ELF-1 (cell line): ENCODE measurements at places on chromosomes 6 and 20.

- no peak for DNase-seq
These were observed 24.3 kb downstream of the NTSR1 start for GRCh38 chr20:62732842-62733525.

GRCh38 chr6:72720464-72720863 is 98.6 kb downstream of the KCNQ5 start:
- no peak for DNase-seq

DNA sequence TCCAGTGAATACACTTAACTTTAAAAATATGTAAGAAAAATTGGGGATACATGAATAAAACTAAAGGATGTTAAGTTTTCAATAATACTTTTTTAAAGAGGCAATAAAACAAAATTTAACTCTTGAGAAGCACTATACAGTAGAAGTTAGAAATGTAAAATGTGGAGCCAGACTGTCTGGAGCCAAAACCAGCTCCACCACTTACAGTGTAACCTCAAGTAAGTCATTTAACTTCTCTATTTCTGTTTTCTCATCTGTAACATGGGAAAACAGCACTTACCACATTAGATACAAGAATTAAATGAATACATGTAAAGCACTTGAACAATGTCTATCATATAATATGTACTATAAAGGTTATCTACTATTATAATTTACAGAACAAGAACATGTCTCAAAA is 6.7 kb downstream of the ATG5 start:
- DNase-seq, result no peak

DNA sequence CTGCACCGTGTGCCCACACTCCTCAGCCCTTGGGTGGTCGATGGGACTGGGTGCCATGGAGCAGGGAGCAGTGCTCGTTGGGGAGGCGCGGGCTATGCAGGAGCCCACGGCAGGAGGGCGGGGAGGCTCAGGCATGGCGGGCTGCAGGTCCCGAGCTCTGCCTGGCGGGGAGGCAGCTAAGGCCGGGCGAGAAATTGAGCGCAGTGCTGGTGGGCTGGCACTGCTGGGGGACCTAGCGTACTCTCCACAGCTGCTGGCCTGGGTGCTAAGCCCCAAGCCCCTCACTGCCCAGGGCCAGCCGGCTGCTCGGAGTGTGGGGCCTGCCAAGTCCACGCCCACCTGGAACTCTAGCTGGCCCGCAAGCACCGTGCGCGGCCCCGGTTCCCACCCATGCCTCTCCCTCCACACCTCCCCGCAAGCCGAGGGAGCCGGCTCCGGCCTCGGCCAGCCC is 55.9 kb upstream of the ECI2 start:
- no peak for DNase-seq

- peak; percentile 63 for DNase-seq
These were observed 22.4 kb downstream of the MMP24 start for GRCh38 chr20:35248641-35249475.

GRCh38 chr6:12866422-12867029 is 150.0 kb downstream of the PHACTR1 start:
- no peak for DNase-seq

- DNase-seq, result no peak
These were observed 7.8 kb downstream of the RBCK1 start for GRCh38 chr20:415820-416322.

GRCh38 chr6:2061880-2062279 is 183.5 kb downstream of the GMDS start:
- no peak for DNase-seq

GRCh38 chr6:83371423-83371822 is 59.4 kb downstream of the ME1 start:
- no peak for DNase-seq

GRCh38 chr6:39756582-39756981 is 31.4 kb upstream of the KIF6 start:
- no peak for DNase-seq

DNA sequence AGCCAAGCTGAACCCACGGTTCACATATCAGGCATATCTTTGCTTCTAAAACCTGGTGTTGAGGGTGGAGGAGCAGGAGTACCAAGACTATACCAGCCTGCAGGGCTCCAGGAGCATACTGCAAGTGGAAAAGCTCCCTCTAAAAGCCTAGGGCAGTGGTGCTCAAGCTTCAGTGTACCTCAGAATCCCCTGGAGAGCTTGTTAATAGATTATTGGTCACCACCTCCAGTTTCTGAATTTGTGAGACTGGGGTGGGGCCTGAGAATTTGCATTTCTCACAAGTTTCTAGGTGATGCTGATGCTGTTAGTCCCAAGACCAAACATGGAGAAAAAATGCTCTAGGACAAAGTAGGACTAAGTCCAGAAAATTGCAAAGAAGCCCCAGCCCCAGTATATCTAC is 65.4 kb downstream of the FILIP1 start:
- no peak for DNase-seq

DNA sequence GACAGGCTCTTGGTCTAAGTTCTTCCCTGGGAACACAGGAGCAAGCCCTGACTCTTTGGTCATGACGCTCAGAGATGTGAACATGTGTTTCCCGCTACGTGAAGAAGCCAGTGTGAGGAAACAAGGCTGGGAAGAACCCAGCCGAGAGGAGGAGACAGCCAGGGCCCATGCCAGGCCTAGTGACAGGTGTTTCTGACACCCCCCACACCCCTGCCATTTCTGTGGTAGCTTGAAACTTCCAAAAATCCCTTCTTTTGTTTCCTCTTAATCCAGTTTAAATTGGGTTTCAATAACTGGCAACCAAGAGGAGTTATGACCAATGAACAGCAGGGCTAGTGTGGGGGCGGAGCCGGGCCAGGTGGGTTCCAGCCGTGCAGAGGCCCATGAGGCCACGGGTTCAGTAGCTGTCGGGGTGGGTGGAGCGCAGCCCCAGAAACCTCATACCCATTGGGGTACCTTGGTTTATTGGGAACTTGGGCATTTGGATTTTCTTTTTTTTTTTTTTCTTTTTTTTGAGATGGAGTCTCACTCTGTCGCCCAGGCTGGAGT is 33.5 kb downstream of the WRNIP1 start:
- no peak for DNase-seq

GRCh38 chr20:63498960-63499337 is at the start of gene EEF1A2:
Gene EEF1A2, minus strand, starts transcription at chr20:63499083. Its CDS starts 1,320 bp downstream, at chr20:63497763.
- DNase-seq, result no peak

DNA sequence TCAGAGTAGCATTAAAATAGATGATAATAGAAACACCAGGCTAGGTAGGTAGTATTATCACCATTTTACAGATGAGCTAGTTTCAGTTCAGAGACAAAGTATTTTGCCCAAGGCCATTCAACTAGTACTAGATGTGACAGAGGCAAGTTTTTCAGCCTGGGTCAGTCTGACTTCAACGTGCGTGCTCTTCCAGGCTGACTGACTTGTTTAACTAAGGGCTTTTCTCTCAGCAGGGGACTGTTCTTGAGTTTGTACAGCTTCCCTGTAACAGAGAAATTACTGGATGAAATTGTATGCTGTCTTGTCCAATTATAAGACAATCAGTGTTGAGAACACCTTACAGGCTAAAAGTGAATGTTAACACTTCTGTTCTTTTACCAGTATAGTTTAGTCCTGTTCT is 333.5 kb upstream of the MAN1A1 start:
- peak; percentile 52 for DNase-seq

DNA sequence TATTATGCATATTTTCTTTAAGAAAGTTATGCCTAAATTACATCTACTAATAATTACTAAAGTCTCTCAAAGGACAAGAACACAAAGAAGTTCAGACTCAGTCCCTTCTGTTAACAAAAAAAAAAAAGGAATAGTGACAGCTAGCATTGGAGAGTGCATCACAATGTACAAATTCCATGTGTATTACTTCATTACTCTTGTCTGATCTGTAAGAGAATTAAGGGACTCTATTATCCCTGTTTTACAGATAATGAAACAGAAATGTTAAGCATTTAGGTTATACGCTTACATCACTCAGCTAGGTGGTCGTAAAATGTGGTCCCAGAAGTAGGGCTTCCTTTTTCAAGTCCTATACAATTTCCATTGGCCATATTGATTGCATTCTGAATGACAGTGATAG is 17.2 kb upstream of the VNN1 start:
- DNase-seq, result no peak

DNA sequence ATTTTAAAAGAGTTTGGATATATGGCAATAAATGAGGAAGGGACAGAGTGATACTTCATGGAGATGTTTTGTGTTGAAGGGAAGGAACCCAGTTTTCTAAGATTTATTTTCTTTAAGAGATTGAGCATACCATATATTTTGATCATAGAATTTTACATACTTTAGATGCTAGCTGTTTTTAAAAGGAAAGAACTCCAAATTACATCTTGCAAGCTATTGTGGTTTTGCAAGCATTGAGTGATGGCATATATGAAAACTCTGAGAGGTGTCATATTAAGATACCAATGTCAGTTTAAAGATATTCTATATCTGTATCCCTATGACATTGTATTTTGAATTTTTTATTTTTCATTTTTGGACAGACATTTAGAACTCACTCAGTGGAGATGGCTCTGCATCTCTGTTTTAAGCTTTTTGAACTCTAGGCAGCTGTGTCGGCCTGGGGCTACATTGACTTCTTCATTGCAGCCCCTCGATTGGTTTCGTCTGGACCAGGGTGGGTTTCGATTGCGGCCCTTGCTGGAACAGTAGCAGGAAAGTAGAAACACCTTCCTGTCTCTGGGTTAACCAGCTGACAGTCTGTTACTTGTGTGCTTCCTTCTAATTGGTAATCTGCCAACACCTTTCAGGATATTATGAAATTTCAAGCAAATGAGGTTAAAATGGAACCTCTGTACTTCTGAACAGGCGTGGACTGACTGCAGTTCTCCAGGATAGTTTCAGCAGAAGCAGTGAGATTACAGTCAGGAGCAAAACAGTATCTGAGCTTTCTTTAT is 14.0 kb downstream of the IGF2R start:
- no peak for DNase-seq

GRCh38 chr6:55131616-55132015 is 42.7 kb upstream of the HCRTR2 start:
- no peak for DNase-seq

GRCh38 chr6:170243386-170243785 is 47.5 kb downstream of the DLL1 start:
- no peak for DNase-seq

DNA sequence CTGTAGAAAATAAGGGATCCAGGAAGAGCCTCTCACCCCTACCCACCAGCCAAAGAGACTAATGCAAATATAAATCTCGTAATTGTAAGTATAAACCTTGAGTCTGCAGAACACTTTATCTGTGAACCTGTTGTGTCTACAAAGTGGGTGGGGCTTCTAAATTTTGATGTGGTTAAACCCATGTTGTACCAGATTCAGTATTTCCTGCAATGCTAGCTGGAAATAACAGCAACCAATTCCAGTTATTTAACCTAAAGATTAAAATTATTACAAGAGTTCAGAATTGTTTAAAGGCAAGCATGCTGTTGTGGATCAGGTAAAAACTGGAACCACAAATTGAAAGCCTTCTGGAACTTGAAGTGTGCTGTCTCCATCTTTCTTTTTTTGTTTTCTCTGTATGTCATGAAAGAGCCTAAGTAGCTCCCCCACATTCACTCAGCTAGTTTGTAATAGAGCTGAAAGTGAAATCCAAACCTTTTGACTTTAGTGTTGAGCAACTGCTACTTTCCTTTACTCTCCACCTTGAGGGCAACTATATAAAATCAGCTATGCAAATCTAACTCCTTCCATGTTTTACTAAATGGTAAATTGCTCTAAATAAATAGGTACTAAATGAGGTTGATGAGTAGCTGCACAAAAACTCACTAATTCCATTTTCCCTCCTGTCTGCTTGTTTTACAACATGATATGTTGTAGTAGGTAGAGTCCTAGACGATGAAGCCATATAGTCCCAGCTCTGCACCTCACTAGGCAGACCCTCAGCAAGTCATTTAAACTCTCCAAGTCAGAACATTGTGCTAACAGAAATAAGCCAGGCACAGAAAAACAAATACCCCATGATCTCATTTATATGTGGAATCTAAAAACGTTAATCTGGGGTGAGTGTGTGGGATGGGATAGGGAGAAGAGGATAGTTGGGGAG is 17.9 kb upstream of the THEMIS start:
- DNase-seq, result no peak

DNA sequence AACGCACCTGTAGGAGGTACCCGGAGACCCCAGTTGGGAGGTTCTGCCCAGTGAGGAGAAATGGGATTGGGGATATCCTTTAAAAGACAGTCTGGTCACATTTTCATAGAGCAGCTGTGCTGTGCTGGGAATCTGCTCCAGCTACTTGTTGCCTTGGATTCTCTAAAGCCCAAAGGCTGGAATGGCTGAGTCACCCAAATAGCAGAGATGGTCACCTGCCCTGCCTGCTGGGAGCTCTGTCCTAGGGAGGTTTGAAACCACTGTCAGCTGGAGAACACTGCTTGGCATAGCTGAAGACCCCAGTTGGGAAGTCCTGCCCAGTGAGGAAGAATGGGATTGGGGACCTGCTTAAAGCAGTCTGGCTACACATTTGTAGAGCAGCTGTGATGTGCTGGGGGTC is 34.8 kb upstream of the TFB1M start:
- DNase-seq, result no peak

DNA sequence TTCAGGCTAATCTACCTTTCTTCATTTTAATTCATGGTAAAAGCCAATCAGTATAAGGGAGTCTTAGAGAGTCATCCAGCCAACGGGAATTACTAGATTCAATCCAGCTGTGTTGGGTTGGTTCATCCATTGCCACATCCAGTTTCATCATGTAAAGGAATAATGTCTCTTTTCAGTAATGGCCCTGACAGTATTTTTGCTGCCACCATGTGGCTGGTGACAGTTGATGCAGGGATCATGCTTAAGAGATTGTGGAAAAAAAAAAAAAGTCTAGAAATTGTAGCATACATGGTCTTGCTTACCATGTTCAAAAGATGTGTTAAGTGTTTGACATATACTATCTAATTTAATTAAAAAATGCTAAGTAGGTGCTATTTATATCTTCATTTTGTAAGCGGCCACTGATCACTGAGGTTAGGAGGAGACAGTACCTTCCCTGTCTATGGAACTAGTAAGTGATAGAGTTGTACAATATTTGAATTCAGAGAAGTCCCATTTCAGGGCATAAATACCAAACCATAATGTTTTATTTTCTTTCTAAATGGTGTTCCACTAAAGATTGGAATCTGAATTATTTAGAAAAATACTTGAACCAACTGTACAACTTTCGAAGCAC is 135.9 kb downstream of the KHDRBS2 start:
- peak; percentile 4 for DNase-seq

DNA sequence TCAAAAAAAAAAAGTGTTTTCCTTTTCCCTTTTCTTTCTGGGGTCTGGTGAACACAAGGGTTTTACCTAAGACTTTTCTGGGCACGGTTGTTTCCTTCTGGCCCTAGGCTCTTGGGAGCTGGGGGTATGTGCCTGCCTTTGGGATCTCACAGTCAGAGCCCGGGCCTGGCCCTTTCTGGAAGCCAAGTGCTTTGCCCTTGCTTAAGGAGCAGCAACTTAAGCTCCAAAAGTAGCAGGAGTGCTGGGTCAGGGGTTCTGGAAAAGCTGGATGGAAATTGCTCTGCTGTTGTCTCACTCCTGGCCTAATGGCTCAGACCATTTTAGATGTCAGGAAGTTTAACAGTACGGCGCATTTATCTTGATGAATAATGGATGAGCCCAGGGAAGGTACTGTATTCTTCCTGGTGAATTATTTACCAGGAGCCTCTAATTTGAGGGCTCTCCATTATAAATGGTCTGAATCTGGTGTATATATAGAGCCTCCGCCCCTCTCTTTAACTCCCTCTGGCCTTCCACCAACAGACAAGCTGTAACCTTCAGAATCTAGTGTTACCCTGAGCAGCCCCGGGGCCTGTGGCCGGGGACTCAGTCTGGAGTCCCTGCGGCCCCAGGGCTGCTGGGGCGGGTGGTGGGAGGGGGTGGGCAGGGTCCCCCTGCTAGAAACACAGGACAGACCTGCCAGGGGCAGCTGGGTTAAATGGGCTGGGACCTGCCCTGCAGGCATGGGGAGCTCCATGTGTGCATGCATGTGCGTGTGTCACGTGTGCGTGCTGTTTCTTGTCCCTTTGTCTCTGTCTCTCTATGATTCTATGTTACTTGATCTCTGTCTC is 37.5 kb downstream of the PTK7 start:
- DNase-seq, result peak; percentile 77
